ENCODE measurements at places on chromosomes 2 and 18. TPM values are rescaled to one million over a fixed set of nuclear protein-coding genes. Genes with fewer than 3 reads are reported as not detected.

DNA sequence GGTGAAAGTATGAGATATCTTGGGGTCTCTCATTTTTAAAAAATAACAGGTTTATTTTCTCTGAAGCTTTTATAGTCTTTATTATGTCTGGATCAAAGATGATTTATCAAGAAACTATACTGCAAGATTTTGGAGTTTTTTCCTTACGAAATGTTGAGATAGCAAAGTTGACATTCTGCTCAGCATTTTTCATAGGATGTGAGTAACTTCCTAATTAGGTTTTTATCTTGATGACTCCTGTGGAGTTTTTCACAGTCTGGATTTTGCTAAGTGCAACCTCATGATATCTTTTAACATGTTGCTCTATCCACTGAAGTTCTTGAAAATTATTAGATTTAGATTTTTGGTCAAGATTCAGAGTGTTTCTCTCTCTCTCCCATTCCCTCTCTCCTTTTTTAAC lies 17.8 kb downstream of the TCF7L1 start:
- DNase-seq: no peak

DNA sequence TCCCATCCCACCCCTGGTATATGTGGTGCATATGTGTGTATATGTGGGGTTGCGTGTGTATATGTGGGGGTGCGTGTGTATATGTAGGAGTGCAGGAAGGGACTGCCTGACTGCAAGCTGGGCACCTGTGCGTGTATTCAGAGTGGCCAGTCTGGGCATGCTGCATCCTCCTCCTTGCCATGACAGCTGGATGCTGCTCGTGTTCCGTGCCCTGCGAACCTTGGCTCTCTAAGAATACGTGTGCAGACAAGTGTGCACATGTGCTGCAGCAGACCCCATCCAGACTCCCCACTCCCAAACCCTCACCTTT lies 222.1 kb downstream of the CELF4 start:
- no peak for DNase-seq

- DNase-seq: no peak
Measured at GRCh38 chr2:130341562-130342019, 1.1 kb upstream of the IMP4 start.

DNA sequence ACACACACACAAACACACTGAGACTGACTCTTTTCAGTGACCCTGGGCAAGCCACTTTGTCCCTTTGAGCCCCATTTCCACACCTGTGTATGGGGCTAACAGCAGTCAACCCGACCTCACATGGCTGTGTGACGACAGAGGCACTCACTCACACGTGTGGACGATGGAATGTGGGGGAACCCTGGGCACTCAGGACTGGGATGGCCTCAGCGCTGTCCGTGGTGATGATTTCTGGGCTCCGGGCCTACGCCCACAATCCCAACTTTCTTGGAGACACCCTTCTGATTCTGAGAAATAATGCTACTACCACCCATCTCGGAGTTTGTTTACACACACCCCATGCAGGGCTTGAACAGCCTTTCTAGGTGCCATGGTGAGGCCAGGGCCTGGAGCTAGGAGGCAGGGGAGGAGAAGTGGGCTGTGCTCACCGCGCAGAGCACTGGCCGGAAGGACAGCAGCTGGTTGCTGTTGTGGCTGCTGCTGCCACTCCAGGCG lies 1.5 kb downstream of the CRYBA2 start:
- DNase-seq: no peak

- peak; percentile 52 for DNase-seq
Measured at GRCh38 chr2:10499911-10500521, 51.9 kb upstream of the ODC1 start.

GRCh38 chr2:50650403-50650810 lies 381.5 kb downstream of the NRXN1 start:
- no peak for DNase-seq

DNA sequence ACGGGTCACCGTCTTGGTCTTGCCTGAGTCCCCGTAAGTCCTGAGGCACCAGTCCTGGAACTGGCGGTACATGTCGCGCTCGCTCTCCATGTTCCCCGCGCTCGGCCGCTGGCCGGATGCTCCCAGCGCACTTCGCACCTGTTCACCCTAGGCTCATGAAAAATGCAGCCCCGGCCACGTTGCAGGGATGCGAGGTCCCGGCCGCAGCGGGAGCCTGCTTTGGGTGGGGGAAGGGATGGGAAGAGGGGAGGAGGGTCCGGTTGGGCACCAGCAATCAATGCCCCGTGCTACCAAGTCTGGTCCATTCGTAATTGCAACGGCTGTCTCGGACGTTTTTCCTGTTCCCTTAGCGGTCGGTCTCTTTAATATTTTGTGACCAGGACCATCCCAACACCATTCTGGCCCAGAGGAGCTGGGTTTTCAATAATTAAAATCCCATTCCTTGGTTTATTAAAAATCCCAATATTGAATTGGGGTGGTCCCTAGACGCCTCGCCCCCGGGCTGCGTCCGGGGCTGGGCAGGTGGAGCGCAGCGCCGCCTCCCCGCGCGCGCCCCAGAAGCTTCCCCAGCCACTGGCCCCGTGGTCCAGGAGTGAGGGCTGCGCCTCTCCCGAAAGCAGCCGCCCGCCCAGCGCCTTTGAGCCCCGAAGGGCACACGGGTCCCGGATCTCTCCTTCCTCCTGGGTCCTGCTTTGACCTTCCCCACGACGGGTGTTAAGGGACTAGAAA lies 1.4 kb downstream of the NOL4 start:
- no peak for DNase-seq

GRCh38 chr2:200609028-200609614 lies 23.3 kb downstream of the AOX1 start:
- no peak for DNase-seq

GRCh38 chr18:32770666-32771168 lies 2.1 kb downstream of the KLHL14 start:
- no peak for DNase-seq

DNA sequence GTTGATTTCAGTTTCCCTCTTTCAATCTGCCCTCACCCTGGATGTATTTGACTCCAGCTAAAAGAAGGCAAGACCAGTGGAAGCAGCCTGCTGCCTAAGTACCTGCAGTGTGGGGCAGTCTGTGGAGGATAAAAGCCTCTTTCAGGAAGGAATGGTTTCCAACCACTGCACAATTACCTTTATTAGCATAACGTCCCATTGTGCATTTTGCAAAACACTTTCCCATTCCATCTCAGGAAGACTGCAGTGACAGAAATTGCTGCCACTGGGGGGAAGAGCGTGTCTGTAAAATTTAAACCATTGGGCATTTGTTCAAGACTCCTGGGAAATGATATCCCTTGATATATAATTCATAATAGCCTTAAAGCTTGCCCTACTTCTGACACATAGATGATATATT lies 26.2 kb downstream of the CYRIA start:
- DNase-seq: no peak

DNA sequence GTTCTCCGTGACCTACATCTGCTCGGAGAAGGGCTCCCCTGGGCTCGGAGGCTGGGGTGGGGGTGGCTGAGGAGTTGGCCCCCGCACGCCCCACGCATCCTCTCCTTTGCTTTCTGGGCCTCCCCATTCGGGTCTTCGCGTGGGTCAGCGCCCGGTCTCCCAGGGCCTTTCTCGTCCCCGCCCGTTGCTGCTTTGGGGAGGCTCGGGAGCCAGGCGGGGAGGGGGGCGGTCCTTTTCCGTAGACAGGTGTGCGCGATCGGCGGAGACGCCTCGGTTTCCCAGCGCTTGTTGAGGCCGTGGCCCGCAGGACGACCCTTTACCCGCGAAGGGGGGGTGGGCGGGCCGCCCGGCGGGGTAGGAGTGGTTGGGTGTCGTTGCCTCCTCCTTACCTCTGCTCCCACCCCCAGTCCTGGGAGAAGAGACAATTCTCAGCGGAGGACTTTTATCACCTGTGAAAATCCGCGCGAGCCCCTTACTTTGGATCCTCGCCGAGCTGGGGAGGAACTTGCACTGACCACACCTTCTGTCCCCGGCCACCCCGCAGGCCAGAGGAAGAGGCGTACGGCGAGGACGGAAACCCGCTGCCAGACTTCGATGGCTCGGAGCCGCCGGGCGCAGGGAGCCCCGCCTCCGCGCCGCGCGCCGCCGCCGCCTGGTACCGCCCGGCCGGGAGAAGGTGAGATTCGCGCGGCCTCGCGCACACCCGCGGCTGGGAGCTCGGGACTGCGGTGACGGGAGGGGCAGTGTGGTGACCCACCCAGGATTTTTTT lies 2.6 kb downstream of the ADCYAP1 start:
- DNase-seq: no peak

DNA sequence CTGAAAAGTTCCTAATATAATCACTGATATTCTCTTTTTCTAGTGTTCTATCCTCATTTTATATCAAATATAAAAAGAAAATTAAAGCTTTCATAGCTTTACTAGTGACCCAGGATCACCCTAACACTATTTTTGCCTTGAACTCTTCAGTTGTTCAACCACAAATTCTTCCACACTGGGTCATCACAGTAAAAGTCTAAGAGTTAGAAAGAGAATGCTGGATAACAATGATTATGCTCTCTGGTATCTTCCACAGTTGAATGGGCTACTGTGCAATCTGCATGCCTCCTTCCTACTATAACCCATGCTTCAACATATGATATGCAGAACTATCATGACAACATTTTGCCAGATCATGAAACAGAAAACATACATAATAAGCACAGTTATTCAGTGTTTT lies 32.3 kb downstream of the CHN1 start:
- no peak for DNase-seq

GRCh38 chr2:19348692-19349091 lies 9.7 kb downstream of the OSR1 start:
- DNase-seq: no peak

GRCh38 chr2:116511426-116511825 lies 1303.1 kb upstream of the DDX18 start:
- DNase-seq: no peak

DNA sequence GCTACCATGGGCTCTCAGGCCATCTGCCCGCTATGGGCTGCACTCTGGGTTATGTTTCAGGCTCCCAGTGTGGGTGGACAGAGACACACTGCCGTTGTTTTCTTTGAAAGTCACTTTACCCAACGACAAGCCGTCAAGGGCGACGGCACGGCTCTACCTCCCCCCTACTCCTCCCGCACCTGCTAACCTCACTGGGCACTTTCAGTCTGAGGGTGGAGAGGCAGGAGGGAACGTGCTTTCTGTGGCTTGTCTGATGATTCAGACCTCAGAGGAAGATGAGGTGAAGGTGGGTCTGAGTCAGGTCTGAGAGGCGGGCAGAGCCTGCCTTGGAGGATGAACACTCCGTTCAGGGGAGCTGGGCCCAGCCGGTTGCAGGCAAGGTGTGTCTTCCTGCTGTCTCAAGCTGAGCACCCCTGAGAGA lies 147.6 kb upstream of the HDAC4 start:
- no peak for DNase-seq

DNA sequence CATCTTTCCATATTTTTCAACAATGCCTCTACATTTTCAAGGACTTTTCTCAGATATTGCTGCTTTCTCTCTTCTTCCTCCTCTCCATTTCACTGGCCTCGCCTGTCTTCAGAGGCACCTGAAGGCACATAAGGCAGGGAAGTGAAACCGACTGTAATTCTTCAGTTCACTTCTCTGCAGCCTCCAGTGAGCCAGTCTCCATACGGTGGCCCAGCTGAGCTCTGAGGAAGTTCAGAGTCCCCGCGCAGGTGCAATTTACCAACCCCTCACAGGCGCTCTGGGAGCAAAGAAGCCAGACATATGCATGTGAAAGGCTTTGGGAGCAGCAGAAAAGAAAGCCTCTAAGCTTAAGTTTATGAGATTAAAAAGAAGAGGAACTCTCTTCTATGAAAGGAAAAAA lies 12.4 kb downstream of the KLHL14 start:
- DNase-seq: no peak

- no peak for DNase-seq
Measured at GRCh38 chr2:24399434-24400206, 39.3 kb upstream of the ITSN2 start.

GRCh38 chr2:140892436-140892835 lies 1238.4 kb downstream of the LRP1B start:
- DNase-seq: no peak

GRCh38 chr18:12885500-12885899 lies 1.5 kb upstream of the PTPN2 start:
- no peak for DNase-seq

DNA sequence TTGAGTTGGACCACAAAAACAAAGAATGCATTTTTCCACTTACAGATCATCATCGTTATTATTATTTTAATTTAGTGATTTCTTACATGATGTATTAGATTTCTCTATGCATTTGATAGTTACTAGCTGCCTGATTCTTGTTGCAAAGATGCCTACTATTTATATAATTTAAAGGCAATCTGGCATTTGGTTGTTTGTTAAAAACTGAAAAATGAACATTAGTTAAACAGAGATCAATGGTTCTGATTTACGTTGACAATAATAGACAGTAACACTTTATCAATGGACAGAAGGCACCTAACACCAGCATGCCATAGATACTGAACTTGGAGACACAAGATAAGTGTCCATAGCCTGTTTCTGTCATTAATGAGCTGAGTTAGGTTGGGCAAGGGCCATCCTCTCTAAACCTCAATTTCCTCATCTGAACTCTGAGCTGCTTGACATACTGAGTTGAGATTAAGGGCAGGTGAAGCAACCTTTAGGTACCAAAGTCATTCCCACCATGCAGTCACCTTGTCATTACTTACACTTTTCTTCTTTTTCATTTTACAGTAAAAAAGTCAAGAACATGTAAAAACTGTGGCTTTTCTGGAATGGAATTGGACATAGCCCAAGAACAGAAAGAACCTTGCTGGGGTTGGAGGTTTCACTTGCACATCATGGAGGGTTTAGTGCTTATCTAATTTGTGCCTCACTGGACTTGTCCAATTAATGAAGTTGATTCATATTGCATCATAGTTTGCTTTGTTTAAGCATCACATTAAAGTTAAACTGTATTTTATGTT lies 3.1 kb downstream of the CCL20 start:
- DNase-seq: no peak

GRCh38 chr2:237122214-237122666 lies 36.6 kb downstream of the COPS8 start:
- peak; percentile 78 for DNase-seq

The DAPL1 gene
- total RNA-seq: not detected

The MIB1 gene
- 20.8 TPM for total RNA-seq

The RAPGEF4 gene
- 6.2 TPM for total RNA-seq

The ORC2 gene
- 14.7 TPM for total RNA-seq

The GCG gene
- not detected for total RNA-seq

The TXNDC9 gene
- 28.9 TPM for total RNA-seq

The LBX2 gene
- 0.83 TPM for total RNA-seq

The NEB gene
- 136 TPM for total RNA-seq
